ENCODE measurements at places on chromosomes 11 and 22.

GRCh38 chr11:26608507-26609146, 36.6 kb upstream of the MUC15 start:
- DNase-seq = no peak

DNA sequence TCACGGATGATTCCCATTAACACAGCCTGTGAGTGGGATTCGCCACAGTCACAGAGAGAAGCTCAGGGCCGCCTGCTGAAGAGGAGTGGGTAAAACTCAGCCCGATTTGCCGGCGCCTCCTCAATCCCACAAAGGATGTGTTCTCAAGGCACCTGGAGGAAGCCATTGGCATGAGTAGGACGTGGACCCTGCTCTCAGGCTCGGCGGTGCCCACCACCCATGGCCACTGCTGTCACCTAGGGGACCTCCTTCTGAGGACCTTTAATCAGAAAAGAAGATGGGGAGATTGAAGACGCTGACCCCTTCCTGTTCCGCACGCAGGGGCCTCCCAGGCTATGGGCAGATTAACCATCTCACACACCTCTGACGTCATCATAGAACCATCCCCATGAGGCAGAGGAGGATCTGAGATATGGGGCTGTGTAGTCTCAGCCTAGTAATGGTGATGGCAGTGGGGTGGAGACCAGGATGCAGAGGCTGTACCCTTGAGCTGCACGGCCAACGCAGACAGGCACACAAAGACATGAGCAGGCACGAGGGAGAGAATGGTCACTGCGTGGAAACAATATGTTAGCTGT, 571.8 kb downstream of the BRD1 start:
- DNase-seq = no peak

GRCh38 chr22:45905924-45906865, 70.8 kb downstream of the WNT7B start:
- no peak for DNase-seq

GRCh38 chr11:103862802-103863174, 173.7 kb upstream of the DDI1 start:
- no peak for DNase-seq

- no peak for DNase-seq
These were observed 321 bp downstream of the RHBDD3 start for GRCh38 chr22:29267462-29267857.

- no peak for DNase-seq
These were observed 21.2 kb upstream of the OSBPL5 start for GRCh38 chr11:3186166-3186953.

- no peak for DNase-seq
These were observed 34.4 kb upstream of the CALCB start for GRCh38 chr11:15038963-15039362.

DNA sequence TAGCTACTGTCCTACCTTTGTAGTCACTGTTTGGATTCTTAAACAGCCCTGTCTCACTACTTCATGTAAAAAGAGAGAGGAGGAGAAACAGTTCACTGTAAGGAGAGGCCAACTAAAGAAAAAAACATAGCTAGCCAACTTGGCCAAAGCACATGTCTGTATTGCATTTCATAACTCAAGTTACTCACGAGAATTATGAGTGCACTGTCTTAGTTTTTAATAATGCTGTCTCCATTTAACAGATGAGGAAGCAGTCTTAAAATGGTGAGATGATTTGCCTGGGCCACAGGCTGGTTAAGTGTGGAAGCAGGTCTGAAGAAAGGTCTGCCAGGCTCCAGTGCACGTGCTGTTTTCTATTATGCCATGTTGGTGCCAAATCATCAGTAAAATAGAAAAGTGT, 104.5 kb downstream of the UVRAG start:
- DNase-seq = no peak

GRCh38 chr11:121551463-121551862, 98.7 kb upstream of the SORL1-AS1 start:
- no peak for DNase-seq

DNA sequence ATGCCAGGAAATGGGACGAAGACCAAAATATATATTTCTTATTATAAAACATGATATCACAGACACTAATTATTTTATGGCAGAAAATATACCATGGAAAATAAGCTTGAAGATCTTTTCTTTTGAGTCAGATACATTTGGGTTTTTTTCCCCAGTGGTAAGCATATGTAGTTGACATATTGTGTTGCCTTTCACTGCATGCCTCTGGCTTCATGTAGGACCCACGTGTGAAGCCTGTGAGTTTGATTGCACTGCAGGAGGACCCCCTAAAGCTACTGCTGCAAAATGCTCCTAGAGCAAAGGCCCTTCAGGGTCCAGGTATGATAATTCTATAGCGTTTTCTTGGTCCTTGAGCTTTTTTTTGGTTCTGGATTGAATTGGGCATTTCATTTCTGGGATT, 190.7 kb upstream of the KIRREL3 start:
- no peak for DNase-seq

DNA sequence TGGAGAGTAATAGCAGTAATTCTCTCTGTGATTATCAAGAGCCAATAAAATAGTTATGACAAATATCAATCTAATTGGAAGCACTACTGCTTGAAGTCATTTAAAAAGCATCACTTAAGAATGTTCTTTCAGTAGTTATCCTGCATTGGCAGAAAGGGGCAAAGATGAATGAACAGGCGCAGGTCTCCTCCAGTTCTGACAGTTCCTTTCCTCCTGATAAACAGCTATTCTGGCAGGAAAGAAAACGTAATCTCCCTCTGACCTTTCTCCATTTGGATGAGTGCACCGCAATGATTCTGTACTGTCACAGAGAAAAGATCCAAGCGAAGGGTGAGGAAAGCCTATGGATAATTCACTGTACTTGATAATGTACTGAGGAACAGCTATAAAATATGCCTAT, 521.5 kb downstream of the LRRC4C start:
- DNase-seq = no peak

- DNase-seq = no peak
These were observed 54.6 kb downstream of the POLD3 start for GRCh38 chr11:74646954-74647353.

- DNase-seq = no peak
These were observed 1276.1 kb downstream of the LRRC4C start for GRCh38 chr11:40183073-40184064.

DNA sequence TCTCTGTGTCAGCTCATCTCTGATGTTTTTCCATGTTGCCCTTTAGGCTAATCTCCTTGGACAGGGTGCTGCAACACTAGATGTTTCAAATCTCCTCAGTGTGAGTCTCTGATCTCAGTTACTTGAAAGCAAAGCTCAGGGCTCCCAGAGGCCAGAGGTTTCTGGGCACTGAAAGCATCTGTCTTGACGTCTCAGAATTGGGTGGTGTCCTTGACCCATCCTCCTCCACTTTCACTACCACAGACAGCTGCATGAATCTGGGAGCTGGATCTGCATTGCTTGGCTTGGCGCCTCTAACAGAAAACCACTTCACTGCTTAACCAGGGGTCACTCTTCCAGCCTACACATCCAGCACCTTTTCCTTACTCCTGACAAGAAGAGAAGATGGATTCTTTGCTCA, 399.4 kb downstream of the NXPE2 start:
- DNase-seq = no peak

GRCh38 chr11:28153586-28153985, 45.4 kb downstream of the METTL15 start:
- no peak for DNase-seq

DNA sequence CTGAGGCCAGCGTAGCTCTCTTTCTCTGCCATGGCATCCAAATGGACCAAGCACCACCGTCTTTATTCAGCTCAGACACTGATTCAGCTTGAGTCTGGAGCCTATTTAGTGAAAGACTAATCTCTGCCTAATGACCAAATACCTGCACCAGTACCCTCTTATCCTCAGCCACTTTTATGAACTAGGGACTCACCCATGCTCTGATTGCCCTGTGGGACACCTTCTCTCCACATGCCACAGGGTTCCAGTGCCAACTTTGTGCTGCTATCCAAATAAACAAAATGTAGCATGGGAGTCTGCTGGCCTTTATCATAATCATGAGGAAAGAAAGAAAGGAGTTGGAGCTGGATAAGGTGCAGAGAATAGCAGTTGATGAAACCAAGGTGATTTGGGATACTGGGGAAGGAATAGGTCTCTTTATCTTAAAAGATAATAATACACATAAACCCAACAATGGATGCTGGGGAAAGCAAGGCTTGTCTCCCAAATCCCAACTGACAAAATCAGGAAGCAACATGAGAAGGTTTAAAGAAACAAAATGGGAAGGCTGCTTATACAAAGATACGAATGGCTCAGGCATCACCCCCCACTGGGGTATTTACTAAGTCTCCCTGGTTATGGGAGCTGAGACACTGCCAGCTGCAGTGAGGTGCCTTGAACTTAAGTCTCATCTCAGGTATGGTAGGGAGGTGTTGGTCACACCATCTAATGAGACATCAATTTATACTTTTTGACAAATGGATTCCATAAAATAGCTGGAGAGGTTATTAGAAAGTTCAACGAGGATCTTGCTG, 63.3 kb downstream of the SYT9 start:
- no peak for DNase-seq

DNA sequence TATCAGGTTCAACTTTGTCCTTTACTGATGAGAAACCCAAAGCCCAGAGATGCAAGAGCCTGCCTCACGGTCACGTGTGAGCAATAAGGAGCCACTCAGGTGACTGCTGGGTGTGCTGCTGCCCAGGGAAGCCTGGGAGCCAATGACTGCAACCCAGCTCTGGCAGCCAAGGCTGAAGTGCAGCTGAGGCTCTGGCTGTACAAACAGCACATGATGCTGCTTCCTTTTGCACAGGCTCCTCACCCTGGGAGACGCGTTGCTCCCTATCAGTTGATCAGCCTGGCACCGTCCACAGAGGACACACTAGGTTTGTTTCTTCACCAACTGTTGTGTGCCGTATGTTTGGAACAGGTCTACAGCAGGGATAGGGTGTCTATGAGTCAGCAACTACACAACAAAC, 168.7 kb downstream of the EFCAB6 start:
- DNase-seq = peak; percentile 74

- no peak for DNase-seq
These were observed 64.5 kb upstream of the NECTIN1 start for GRCh38 chr11:119793335-119793984.

DNA sequence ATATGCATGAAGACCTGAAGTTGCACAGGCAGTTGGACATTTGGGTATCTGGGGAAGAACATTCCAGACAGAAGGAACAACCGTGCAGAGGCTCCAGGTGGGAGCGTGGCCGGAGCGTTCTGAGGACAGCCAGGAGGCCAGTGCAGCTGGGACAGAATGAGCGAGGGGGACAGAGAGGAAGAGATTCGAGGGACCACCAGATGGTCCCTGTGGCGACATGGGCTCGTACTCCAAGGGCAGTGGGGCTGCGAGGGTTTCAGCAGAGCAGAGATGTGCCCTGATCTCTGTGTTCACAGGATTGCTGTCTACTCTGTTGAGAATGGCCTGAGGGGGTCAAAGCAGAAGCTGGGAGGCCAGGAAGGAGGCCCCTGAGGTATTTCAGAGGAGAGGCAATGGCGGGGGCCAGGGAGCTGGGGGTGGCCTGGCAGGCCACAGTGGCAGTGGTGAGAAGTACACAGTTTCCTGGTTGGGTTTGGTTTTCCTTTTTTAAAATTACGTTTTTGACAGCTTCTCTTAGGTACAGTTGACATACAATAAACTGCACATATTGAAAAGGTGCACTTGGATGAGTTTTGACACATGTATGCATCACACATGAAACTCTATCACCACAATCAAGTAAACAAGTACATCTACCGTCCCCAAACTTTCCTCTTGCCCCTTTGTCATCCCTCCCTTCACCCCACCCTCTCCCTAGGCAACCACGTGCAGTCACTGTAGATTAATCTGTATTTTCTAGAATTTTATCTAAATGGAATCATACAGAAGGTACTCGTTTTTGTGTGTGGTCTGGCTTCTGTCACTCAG, 24.8 kb upstream of the SOX10 start:
- DNase-seq = no peak

DNA sequence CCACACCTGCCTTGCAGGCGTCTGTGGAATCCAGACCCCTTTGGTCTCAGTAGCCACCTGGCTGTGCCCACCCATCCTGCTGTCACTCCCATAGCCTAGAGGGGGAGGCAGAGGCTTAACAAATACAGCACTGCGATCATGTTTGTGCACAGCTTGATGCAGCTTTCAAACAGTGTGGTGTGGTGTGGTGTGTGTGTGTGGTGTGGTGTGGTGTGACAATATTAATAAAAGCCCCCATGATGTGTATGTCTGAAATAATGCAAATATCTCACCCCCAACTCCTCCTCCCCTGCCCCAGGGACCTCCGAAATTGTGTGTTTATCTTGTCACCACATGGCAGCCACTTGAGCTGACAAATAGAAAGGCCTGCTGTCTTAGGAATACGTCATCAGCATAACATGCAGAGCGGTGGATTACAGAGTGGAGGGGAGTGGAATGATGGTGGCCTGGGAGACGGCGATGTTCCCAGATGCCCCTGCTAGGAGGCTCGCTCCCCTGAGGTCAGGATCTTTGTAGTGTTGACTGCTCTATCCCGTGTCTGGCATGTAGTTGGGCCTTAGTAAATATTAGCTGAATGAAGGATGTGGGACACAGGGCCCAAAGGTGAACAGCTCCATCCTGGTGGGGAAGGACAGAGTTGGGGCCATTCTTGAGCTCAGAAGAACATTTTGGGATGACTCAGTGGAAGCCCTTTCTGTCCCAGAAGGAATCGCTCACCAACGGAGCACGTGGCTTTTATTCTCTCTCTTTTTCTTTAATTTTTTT, 2.8 kb downstream of the PDXP start:
- DNase-seq = peak; percentile 47

DNA sequence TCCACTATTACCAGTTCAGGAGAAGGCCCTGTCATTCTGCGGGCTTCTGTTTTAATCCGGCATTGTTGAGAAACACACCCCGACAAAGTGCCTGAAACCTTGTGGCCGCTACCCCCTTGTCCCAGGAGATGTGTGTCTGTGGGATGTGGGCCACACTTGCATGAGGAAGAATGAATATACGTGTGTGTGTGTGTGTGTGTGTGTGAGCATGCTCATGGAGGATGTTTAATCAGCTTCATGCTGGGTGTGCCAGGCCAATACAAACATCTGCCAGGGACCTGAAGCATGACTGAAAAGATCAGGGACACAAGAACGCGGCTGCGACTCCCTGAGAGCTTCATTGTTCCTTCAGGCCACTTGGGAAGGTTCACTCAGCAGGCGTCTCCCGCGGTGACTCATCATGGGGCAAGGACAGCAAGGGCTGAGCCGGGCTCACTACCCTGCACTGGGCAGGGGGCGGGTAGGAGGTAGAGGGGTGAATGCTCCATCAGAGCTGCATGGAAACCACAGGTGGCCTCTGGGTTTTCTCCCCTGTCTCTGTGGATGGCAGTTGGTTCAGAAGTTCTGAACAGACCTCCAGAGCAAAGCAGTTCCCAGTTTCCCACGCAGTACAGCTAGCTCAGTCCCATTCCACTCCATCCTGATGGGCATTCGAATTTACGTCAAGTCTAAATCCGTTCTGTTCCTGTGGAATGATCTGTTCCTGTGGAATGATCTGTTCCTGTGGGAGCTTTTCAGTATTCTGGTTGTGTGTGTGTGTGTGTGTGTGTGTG, 7.0 kb upstream of the MALAT1 start:
- DNase-seq = peak; percentile 92

- DNase-seq = no peak
These were observed 1.9 kb downstream of the LRP4 start for GRCh38 chr11:46916286-46917108.

GRCh38 chr11:103942646-103943045, 93.8 kb upstream of the DDI1 start:
- DNase-seq = no peak

GRCh38 chr11:59029366-59029889, 56.7 kb upstream of the GLYATL1B start:
- DNase-seq = no peak
